Neural crest cell (in vitro differentiated cells): ENCODE measurements at places on chromosomes 11 and 22. TPM values are rescaled to one million over a fixed set of nuclear protein-coding genes. Genes with fewer than 3 reads are reported as not detected.

The DEFB108B gene
- not detected in 2 replicates for total RNA-seq

- H3K27ac ChIP-seq = no peak overlapping the region
- no peaks in the 10 kb centered on the region for H3K36me3 ChIP-seq
- H3K27me3 ChIP-seq = no peaks in the 10 kb centered on the region
- H3K4me1 ChIP-seq = no peaks in the 10 kb centered on the region
These were observed 41.9 kb upstream of the PDGFD start for GRCh38 chr11:104205838-104206237.

The OR8B3 gene
- total RNA-seq = not detected in 2 replicates

The PHETA2 gene
- total RNA-seq = 1.3 and 1.5 TPM in 2 replicates

GRCh38 chr11:75289919-75290318, 49.3 kb downstream of the TPBGL start:
- no peak overlapping the region for H3K27ac ChIP-seq
- no peaks in the 10 kb centered on the region for H3K27me3 ChIP-seq
- H3K4me3 ChIP-seq = no peak overlapping the region
- H3K36me3 ChIP-seq = peaks cover 3% of the 10 kb centered on the region

DNA sequence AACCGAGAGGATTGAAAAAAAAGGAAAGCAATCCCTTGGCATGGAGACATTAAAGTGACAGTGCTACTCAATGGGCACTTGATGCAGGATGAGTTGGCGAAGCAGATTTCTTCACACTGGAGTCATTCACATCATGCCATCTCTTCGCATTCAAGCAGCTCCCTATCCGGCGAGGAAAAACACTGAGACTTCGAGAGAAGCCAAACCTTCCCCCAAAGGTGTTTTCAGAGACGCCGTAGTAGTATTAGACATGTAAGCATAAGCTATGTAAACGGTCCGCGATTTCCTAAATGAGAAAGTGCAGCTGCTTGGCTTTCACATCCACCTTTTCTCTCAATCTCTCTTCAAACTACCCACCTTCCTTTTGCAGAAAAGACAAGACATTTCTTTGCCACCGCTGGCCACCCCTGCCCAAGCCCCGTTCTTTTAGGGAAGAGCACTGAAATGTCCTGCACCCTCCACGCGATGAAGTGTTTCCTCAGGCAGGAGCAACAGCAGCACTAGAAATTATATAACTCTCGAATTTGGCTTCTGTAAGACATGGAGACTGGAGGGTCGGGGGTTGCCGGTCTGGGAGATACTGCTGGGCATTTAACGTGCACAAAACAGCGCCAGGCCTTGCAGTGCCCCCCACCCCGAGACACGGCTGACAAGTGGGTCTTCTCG, at the start of gene DLG2:
TSS of gene DLG2 (minus strand) at position 13 of the 666 bp plus-strand sequence.
- peaks cover 29% of the 10 kb centered on the region for H3K4me1 ChIP-seq
- peaks cover 18% of the 10 kb centered on the region for H3K27me3 ChIP-seq
- peak within 1 kb of the TSS; percentile 100 for H3K4me3 ChIP-seq
- no peaks in the 10 kb centered on the region for H3K36me3 ChIP-seq
- no peak for DNase-seq
- H3K27ac ChIP-seq = peak within 1 kb of the TSS; percentile 99

The IGSF9B gene
- total RNA-seq = 10.4 and 12.9 TPM in 2 replicates

The RDX gene
- total RNA-seq = 159 and 167 TPM in 2 replicates

- no peaks in the 10 kb centered on the region for H3K27me3 ChIP-seq
- H3K27ac ChIP-seq = no peak overlapping the region
- no peak for DNase-seq
- peak overlapping the region; percentile 72 for H3K4me3 ChIP-seq
- peaks cover 4% of the 10 kb centered on the region for H3K36me3 ChIP-seq
These were observed 3.3 kb downstream of the BRMS1 start for GRCh38 chr11:66341502-66342126.

- H3K27ac ChIP-seq = peak overlapping the region; percentile 95
- H3K4me1 ChIP-seq = peaks cover 35% of the 10 kb centered on the region
- H3K36me3 ChIP-seq = peaks cover 2% of the 10 kb centered on the region
- peak overlapping the region; percentile 98 for H3K4me3 ChIP-seq
- no peaks in the 10 kb centered on the region for H3K27me3 ChIP-seq
These were observed 762 bp upstream of the CCDC134 start for GRCh38 chr22:41799486-41800347.
